NCI-H1092 (cell line): ENCODE measurements at places on chromosomes 4 and X.

DNA sequence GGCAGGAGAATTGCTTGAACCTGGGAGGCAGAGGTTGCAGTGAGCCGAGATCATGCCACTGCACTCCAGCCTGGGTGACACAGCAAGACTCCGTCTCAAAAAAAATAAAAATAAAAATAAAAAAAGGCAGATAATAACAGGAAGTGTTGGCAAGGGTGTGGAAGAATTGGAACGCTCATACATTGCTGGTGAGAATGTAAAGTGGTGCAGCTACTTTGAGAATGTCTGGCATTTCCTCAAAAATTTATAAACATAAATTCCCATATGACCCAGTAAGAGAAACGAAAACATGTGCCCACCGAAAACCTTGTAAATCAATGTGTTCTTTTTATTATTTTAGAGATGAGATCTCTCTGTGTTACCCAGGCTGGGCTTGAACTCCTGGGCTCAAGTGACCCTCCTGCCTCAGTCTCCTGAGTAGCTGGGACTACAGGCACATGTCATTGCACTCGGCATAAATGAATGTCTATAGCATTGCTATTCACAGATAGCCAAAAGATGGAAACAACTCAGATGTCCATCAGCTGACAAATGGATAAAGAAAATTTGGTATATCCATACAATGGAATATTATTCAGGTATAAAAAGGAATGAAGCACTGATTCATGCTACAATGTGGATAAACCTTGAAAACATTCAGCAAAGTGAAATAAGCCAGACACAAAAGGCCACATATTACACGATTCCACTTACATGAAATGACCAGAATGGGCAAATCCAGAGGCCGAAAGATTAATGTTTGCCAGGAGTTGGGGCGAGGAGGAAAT is 63.7 kb upstream of the PLAC1 start:
- DNase-seq, result no peak

- peak; percentile 18 for DNase-seq
These were observed 76.1 kb downstream of the HMGB2 start for GRCh38 chr4:173257732-173258717.

- DNase-seq, result no peak
These were observed 10.4 kb upstream of the FAM13A start for GRCh38 chr4:89067417-89067816.

- DNase-seq, result no peak
These were observed 75.3 kb upstream of the FTHL17 start for GRCh38 chrX:31147175-31147574.

GRCh38 chrX:118056870-118057269 is 59.7 kb downstream of the KLHL13 start:
- no peak for DNase-seq

GRCh38 chr4:132266374-132266773 is 882.7 kb upstream of the PCDH10 start:
- no peak for DNase-seq
